Thyroid gland (tissue), 4 donors: ENCODE measurements at places on chromosomes 3 and 15. TPM values are rescaled to one million over a fixed set of nuclear protein-coding genes. Genes with fewer than 3 reads are reported as not detected.

Gene SERINC4
- not detected for total RNA-seq

Gene MRPL3
- 96.6 TPM for total RNA-seq

Gene CCK
- total RNA-seq: 0.89 TPM

Gene CLSTN2
- 32.9 TPM for total RNA-seq

GRCh38 chr3:37899711-37900306 lies 38.1 kb downstream of the CTDSPL start:
- peaks cover 3% of the 10 kb centered on the region for H3K4me1 ChIP-seq
- no peak overlapping the region for H3K27ac ChIP-seq
- H3K36me3 ChIP-seq: no peaks in the 10 kb centered on the region
- DNase-seq: no peak

GRCh38 chr3:133895208-133896001 lies at the start of gene RAB6B:
Gene RAB6B (minus strand): TSS chr3:133895882. CDS start chr3:133895466, 416 bp downstream.
- H3K4me3 ChIP-seq: peak within 1 kb of the TSS; percentile 75
- H3K4me1 ChIP-seq: peaks cover 18% of the 10 kb centered on the region
- no peaks in the 10 kb centered on the region for H3K36me3 ChIP-seq
- no peak within 1 kb of the TSS for H3K27ac ChIP-seq
- no peaks in the 10 kb centered on the region for H3K27me3 ChIP-seq

- no peaks in the 10 kb centered on the region for H3K36me3 ChIP-seq
- no peak overlapping the region for H3K4me3 ChIP-seq
- H3K27me3 ChIP-seq: no peaks in the 10 kb centered on the region
- DNase-seq: no peak
- H3K27ac ChIP-seq: peak overlapping the region; percentile 2
Observed at GRCh38 chr3:189631409-189631808, 220 bp downstream of the TP63 start.

DNA sequence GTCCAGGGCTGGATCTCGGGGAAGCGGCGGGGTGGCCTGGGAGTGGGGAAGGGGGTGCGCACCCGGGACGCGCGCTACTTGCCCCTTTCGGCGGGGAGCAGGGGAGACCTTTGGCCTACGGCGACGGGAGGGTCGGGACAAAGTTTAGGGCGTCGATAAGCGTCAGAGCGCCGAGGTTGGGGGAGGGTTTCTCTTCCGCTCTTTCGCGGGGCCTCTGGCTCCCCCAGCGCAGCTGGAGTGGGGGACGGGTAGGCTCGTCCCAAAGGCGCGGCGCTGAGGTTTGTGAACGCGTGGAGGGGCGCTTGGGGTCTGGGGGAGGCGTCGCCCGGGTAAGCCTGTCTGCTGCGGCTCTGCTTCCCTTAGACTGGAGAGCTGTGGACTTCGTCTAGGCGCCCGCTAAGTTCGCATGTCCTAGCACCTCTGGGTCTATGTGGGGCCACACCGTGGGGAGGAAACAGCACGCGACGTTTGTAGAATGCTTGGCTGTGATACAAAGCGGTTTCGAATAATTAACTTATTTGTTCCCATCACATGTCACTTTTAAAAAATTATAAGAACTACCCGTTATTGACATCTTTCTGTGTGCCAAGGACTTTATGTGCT lies 527 bp downstream of the B2M start:
- no peaks in the 10 kb centered on the region for H3K27me3 ChIP-seq
- no peaks in the 10 kb centered on the region for H3K4me1 ChIP-seq
- peak; percentile 49 for DNase-seq
- H3K36me3 ChIP-seq: peaks cover 14% of the 10 kb centered on the region
- H3K27ac ChIP-seq: peak overlapping the region; percentile 98
- H3K4me3 ChIP-seq: peak overlapping the region; percentile 83

DNA sequence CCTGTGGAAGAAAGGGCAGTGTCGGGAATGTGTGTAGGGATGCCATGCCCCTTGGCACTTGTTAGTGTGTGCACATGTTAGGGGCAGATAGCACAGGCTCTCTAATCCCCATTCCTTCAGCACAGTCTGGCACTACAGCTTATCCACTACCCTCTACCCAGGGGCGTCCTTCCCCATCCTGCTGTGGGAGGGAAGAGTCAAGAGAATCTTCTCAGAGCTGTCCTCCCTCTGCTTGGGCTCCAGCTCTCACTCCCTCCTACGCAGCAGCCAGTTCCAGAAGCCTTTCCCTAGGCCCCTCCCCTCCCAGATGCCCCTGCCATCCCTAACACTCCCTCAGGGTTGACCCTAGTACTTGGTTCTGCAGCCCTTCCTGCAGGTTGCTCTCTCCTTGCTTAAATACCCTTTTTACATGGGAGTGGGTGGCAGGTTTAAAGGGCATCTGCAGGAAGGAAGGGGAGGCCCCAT lies 815 bp upstream of the GRM2 start:
- H3K36me3 ChIP-seq: peaks cover 10% of the 10 kb centered on the region
- no peak overlapping the region for H3K4me3 ChIP-seq
- no peak for DNase-seq
- no peak overlapping the region for H3K27ac ChIP-seq

- H3K27ac ChIP-seq: no peak overlapping the region
- H3K27me3 ChIP-seq: no peaks in the 10 kb centered on the region
- H3K4me1 ChIP-seq: peaks cover 30% of the 10 kb centered on the region
- H3K36me3 ChIP-seq: no peaks in the 10 kb centered on the region
- no peak overlapping the region for H3K4me3 ChIP-seq
Observed at GRCh38 chr15:89192136-89192535, 29.2 kb downstream of the RLBP1 start.

DNA sequence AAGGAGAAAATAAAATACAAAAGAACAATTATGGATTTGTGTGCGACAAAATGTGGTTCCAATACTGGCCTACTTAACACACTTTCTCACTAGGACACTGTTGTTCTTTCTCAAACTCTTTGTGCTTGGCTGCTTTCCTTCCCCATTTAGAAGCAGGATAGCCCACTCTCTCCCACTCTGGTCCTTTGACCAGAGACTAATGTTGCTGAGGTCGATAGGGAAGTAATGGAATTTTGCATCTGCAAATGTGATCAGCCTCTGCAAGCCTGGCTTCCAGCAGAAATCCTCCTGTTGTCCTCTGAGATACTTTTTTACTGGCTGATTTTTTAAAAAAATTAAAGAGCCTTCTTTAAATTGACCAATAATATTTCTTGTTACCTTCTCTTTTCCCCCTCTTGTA lies 71.0 kb downstream of the PPM1L start:
- no peak overlapping the region for H3K4me3 ChIP-seq
- no peaks in the 10 kb centered on the region for H3K36me3 ChIP-seq
- H3K4me1 ChIP-seq: no peaks in the 10 kb centered on the region

- no peaks in the 10 kb centered on the region for H3K27me3 ChIP-seq
- H3K27ac ChIP-seq: no peak overlapping the region
- H3K4me1 ChIP-seq: peaks cover 19% of the 10 kb centered on the region
- DNase-seq: no peak
Observed at GRCh38 chr3:15681668-15682067, 80.1 kb downstream of the BTD start.

DNA sequence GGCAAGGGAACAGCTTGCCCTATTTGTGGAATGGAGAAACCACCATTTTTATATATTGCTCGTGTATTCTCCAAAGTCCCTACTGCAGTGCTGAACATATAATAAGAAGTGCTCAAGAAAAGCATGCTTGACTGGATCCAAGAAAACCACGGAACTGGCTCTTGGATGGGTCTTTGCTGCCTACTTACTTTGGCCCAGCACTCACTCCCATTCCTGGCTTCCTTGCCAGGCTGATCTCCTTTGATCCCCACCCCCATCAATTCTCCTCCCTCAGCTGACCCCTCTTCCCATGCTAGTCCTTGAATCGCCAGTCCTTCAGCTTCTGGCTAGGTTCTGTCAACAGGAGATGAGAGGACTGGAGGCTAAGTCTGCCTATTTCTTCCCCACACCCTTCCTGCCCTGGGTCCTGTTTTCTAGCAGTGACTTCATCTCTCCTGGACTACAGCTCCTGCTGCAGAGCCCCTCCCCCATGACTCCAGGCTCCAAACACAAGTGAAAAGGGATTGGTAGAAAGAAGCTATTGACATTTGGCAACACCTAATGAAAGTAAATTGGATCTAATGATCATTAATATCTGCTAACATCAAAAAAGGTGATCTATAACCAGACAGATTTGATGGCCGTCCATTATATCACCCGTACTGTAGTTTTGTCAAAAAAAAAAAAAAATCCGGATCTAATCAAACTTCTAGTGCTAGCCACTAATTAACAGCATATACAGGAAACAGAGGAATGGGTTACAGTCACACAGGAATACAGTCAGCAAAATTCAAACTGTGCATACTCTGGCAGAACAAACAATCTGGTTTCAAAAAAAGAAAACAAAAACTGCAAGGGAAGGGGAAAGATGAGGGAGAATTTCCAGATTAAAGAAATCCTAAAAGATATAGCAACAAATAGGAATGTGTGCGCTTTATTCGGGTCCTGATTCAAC lies 7.8 kb downstream of the FAM240A start:
- peak; percentile 28 for DNase-seq
- no peaks in the 10 kb centered on the region for H3K27me3 ChIP-seq
- no peak overlapping the region for H3K27ac ChIP-seq

DNA sequence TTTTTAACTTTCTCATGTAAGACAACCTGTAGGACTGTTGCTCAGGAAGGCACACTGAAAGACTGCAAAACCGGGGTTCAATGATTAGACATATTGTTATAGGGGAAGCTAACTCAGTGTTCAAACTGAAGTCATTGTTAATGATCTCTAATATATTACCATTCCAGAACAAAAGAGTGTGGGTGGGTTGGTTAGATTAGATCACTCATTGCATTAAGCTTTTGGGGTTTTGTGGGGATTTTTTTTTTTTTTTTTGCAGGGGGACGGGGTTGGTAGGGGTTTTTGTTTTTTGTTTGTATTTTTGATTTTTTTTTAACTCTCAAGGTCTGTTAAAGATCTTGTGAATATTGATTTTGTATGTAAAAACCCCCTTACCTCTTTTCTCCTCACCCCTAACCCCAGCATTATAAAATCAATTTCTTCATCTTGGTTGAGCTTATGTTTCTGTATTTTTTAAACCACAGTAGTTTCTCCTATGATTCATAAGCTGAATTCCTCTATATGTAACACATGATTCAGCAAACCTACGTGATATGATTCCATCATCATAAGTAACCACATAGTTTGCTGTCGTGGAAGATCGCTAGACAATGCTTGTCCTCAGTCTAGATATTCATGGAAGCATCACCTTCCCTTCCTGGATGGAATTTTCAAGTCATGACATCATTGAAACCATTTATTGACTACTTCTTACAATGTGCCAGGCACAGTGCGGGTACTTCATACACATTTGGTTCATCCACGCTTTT lies 544.1 kb upstream of the MDFIC2 start:
- H3K27me3 ChIP-seq: no peaks in the 10 kb centered on the region
- no peaks in the 10 kb centered on the region for H3K36me3 ChIP-seq
- H3K27ac ChIP-seq: no peak overlapping the region
- no peak overlapping the region for H3K4me3 ChIP-seq

DNA sequence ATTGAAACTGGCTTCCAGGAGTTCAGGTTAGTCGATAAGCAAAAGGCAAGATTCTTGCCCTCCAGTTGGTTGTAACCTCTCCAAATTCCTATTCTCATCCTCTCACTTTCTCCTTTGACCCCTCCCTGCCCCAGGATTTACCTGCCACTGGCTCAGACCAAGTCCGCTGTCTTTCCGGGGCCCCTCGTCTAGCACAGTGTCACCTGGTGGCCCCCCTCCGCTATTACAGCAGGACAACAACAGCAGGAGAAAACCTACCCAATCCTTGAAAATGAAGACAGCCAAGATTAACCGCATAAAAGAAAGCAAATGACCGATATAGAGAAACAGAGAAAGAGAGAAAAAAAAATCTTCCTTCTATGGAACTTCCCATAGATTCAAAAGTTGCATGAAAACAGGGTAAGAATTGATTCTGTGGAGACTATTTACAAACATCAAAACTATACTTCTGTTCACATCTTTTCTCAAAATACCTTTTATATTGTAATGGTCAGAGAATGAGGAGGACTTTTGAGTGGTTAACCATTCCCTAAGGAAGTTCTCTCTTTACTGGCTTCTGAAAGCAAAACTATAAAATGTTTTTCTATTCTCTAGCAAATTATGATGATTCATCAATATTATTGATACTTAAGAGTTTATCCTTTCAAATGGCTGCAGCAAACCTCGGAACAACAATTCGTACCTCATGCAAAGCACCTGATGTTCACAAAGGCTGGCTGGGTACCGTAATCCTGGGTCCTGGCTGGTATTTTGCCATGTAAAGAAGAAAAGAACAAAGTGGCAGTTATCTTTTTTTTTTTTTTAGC lies 10.0 kb upstream of the ST8SIA2 start:
- no peak overlapping the region for H3K4me3 ChIP-seq
- H3K27me3 ChIP-seq: no peaks in the 10 kb centered on the region
- no peaks in the 10 kb centered on the region for H3K36me3 ChIP-seq
- H3K27ac ChIP-seq: no peak overlapping the region
- H3K4me1 ChIP-seq: no peaks in the 10 kb centered on the region

GRCh38 chr3:159030138-159030670 lies 228.3 kb downstream of the MFSD1 start:
- no peak overlapping the region for H3K27ac ChIP-seq
- H3K4me1 ChIP-seq: no peaks in the 10 kb centered on the region
- H3K27me3 ChIP-seq: no peaks in the 10 kb centered on the region
- no peaks in the 10 kb centered on the region for H3K36me3 ChIP-seq
- H3K4me3 ChIP-seq: no peak overlapping the region

GRCh38 chr3:172082269-172082668 lies 42.9 kb downstream of the FNDC3B start:
- no peaks in the 10 kb centered on the region for H3K36me3 ChIP-seq
- H3K27me3 ChIP-seq: no peaks in the 10 kb centered on the region
- H3K27ac ChIP-seq: peak overlapping the region; percentile 12
- peaks cover 6% of the 10 kb centered on the region for H3K4me1 ChIP-seq
- no peak overlapping the region for H3K4me3 ChIP-seq

GRCh38 chr3:44762170-44762677 lies 630 bp downstream of the KIF15 start:
- no peaks in the 10 kb centered on the region for H3K27me3 ChIP-seq
- H3K4me3 ChIP-seq: peak overlapping the region; percentile 91
- DNase-seq: no peak
- H3K36me3 ChIP-seq: no peaks in the 10 kb centered on the region
- peaks cover 13% of the 10 kb centered on the region for H3K4me1 ChIP-seq

DNA sequence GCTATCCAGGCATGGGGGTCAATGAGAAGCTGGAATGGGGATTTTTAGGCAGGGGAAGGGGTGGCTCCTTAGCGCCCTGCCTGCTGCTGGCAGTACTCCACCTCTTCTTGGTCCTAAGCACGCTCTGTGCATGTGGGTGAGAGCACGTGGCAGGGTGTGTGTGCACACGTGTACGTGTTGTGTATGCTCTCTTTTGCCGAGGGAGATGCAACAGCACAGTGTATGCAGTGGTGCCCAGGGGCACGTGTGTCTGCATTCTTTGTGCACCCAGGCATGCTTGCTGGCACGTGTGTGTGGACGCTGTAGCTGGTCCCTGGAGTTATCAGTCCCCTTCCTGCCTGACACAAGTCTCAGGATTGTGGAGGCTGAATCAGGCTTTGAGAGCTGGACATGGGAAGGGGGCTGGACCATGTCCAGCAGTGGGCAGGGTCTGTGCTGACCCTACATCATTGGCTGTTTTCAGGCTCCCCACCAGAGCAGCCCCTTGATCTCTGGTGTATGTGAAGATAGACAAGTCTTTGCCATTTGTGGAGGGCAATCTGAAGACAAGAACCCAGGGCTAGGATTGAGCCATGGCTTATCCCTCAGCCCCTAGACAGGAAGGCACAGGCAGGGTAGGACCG lies 1.9 kb upstream of the CAMKV start:
- peak; percentile 18 for DNase-seq
- no peak overlapping the region for H3K27ac ChIP-seq
- peaks cover 15% of the 10 kb centered on the region for H3K27me3 ChIP-seq
- H3K4me1 ChIP-seq: peaks cover 21% of the 10 kb centered on the region

GRCh38 chr3:188389711-188390342 lies 235.9 kb downstream of the LPP start:
- H3K36me3 ChIP-seq: no peaks in the 10 kb centered on the region
- no peaks in the 10 kb centered on the region for H3K27me3 ChIP-seq
- no peak for DNase-seq
- no peak overlapping the region for H3K4me3 ChIP-seq
- no peaks in the 10 kb centered on the region for H3K4me1 ChIP-seq
